A549 treated with RU486 at 1 μM for 4 hours (cell line): ENCODE measurements at places on chromosomes 4 and X. TPM values are rescaled to one million over a fixed set of nuclear protein-coding genes. Genes with fewer than 3 reads are reported as not detected.

The MAML3 gene
- total RNA-seq, result 9.3 to 13.0 TPM (median 12.5 TPM) in 5 replicates

The PRSS12 gene
- 0.18 to 0.66 TPM (median 0.20 TPM) in 5 replicates for total RNA-seq

The SHOX gene
- total RNA-seq, result not detected in 5 replicates

The RIPPLY1 gene
- total RNA-seq, result 0.10 to 0.30 TPM (median 0.19 TPM) in 3 of 5 replicates, not detected in the others

The XKRX gene
- 0.20 to 0.30 TPM (median 0.27 TPM) in 5 replicates for total RNA-seq

The NLGN4X gene
- not detected in 5 replicates for total RNA-seq

The KLF3 gene
- 6.6 to 12.6 TPM (median 11.8 TPM) in 5 replicates for total RNA-seq

The TMPRSS11F gene
- total RNA-seq, result not detected in 5 replicates

The GPR78 gene
- 0.08 to 0.19 TPM in 2 of 5 replicates, not detected in the others for total RNA-seq

The NWD2 gene
- not detected in 5 replicates for total RNA-seq

The AFP gene
- total RNA-seq, result 1.7 to 13.1 TPM (median 2.3 TPM) in 5 replicates

The SSX3 gene
- total RNA-seq, result not detected in 5 replicates

The ETDB gene
- not detected in 5 replicates for total RNA-seq

The MAGEA10 gene
- total RNA-seq, result 0.13 TPM in 1 of 5 replicates, not detected in the others

The HERC6 gene
- total RNA-seq, result 2.7 to 4.1 TPM (median 3.2 TPM) in 5 replicates

The TMEM35A gene
- total RNA-seq, result not detected in 5 replicates

The DAPP1 gene
- not detected in 5 replicates for total RNA-seq

The MAGEA9B gene
- total RNA-seq, result 0.11 TPM in 1 of 5 replicates, not detected in the others

The CLCN5 gene
- 1.5 to 3.2 TPM (median 2.6 TPM) in 5 replicates for total RNA-seq

The NEIL3 gene
- total RNA-seq, result 8.2 to 14.4 TPM (median 11.9 TPM) in 5 replicates

The TEX11 gene
- total RNA-seq, result not detected in 5 replicates

The RS1 gene
- total RNA-seq, result not detected in 5 replicates

The DCAF8L2 gene
- total RNA-seq, result not detected in 5 replicates

The RAB40A gene
- not detected in 5 replicates for total RNA-seq

The SSX1 gene
- total RNA-seq, result not detected in 5 replicates

The IL21 gene
- not detected in 5 replicates for total RNA-seq

The AWAT2 gene
- total RNA-seq, result not detected in 5 replicates

The DKK2 gene
- total RNA-seq, result not detected in 5 replicates
